Mammary microvascular endothelial cell (primary cell): ENCODE measurements at places on chromosomes 2 and 18. TPM values are rescaled to one million over a fixed set of nuclear protein-coding genes. Genes with fewer than 3 reads are reported as not detected.

The BMP10 gene
- total RNA-seq = not detected in 2 replicates

The CCDC138 gene
- total RNA-seq = 5.9 and 6.0 TPM in 2 replicates

The COL4A3 gene
- total RNA-seq = not detected in 2 replicates

The BAZ2B gene
- 20.8 and 20.9 TPM in 2 replicates for total RNA-seq

The ITPRIPL1 gene
- total RNA-seq = 3.2 and 4.1 TPM in 2 replicates

The SYT4 gene
- total RNA-seq = not detected in 2 replicates

The SF3B1 gene
- total RNA-seq = 120 and 136 TPM in 2 replicates

The AMER3 gene
- total RNA-seq = not detected in 2 replicates

The COLEC11 gene
- 0.25 TPM in 1 of 2 replicates, not detected in the other for total RNA-seq

The APOB gene
- total RNA-seq = under 0.01 TPM in 2 replicates

The UGT1A4 gene
- not detected in 2 replicates for total RNA-seq

The ANKAR gene
- total RNA-seq = 1.7 and 3.1 TPM in 2 replicates

The SDC1 gene
- 1.4 and 1.9 TPM in 2 replicates for total RNA-seq

The ACMSD gene
- not detected in 2 replicates for total RNA-seq

The REG1B gene
- total RNA-seq = not detected in 2 replicates

The POTEJ gene
- 0.07 TPM in 1 of 2 replicates, not detected in the other for total RNA-seq

The POTEC gene
- total RNA-seq = not detected in 2 replicates
